ENCODE measurements at places on chromosomes 6 and 20. TPM values are rescaled to one million over a fixed set of nuclear protein-coding genes. Genes with fewer than 3 reads are reported as not detected.

Gene CPNE5
- total RNA-seq, result 3.7 TPM

DNA sequence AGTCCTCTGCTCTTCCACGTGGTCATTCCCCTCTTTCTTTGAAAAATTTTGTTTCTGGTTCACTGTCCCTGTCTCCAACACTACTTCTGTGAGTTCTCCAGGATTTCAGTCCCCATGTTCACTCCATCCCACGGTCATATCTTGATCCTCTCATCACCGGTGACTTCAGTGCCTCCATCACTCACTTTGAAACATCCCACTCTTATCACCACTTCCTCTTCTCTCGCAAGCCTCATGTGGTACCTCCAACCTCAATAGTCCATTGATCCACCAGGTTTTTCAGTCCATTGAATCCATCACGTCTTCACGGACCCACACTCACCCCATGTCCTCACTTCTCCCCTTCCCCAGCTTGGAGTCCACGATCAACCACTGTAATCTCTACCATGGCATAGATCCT, 64.8 kb downstream of the CARMIL1 start:
- no peak overlapping the region for H3K4me3 ChIP-seq
- no peak overlapping the region for H3K27ac ChIP-seq
- no peaks in the 10 kb centered on the region for H3K27me3 ChIP-seq
- H3K36me3 ChIP-seq, result no peaks in the 10 kb centered on the region
- DNase-seq, result no peak
- no peaks in the 10 kb centered on the region for H3K4me1 ChIP-seq

Gene SLC24A3
- 12.3 TPM for total RNA-seq

Gene MAN1A1
- total RNA-seq, result 481 TPM

GRCh38 chr20:32870985-32871384, 12.3 kb downstream of the EFCAB8 start:
- H3K4me1 ChIP-seq, result no peaks in the 10 kb centered on the region
- H3K27ac ChIP-seq, result no peak overlapping the region
- no peak overlapping the region for H3K4me3 ChIP-seq

GRCh38 chr6:82371799-82372546, 8.4 kb downstream of the TPBG start:
- H3K4me1 ChIP-seq, result no peaks in the 10 kb centered on the region
- H3K27ac ChIP-seq, result no peak overlapping the region
- no peak for DNase-seq
- H3K27me3 ChIP-seq, result no peaks in the 10 kb centered on the region
- H3K36me3 ChIP-seq, result no peaks in the 10 kb centered on the region
- H3K4me3 ChIP-seq, result no peak overlapping the region

Gene IMPG1
- total RNA-seq, result not detected

- H3K27ac ChIP-seq, result no peak overlapping the region
- no peaks in the 10 kb centered on the region for H3K36me3 ChIP-seq
- no peaks in the 10 kb centered on the region for H3K4me1 ChIP-seq
- H3K27me3 ChIP-seq, result no peaks in the 10 kb centered on the region
Observed at GRCh38 chr6:169539176-169539897, 162.5 kb downstream of the WDR27 start.
